Kasumi-1 (cell line): ENCODE measurements at places on chromosomes 3 and 15.

GRCh38 chr3:52093756-52094545 lies 37.6 kb upstream of the DUSP7 start:
- no peak for DNase-seq

DNA sequence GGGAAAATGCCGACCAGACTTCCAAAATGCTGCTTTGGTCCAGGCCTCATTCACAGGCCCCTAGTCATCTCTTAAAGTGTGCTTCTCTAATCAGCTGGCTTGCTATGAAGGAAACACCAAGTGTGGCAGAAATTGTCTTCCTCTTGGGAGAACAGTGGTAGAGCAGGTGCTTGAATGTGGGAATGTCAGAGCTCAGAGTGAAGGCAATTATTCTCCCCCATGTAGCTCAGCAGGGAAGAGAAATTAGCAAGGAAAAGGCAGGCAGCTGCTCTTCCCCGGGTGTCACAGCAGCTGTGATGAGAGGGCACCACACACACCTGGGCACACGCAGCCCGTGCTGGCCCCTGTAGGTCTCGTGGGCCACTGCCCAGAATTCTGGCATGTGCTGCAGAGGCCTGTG lies 358.5 kb downstream of the WDR72 start:
- DNase-seq, result no peak

GRCh38 chr15:88654430-88655102 lies 15.8 kb downstream of the ISG20 start:
- no peak for DNase-seq

DNA sequence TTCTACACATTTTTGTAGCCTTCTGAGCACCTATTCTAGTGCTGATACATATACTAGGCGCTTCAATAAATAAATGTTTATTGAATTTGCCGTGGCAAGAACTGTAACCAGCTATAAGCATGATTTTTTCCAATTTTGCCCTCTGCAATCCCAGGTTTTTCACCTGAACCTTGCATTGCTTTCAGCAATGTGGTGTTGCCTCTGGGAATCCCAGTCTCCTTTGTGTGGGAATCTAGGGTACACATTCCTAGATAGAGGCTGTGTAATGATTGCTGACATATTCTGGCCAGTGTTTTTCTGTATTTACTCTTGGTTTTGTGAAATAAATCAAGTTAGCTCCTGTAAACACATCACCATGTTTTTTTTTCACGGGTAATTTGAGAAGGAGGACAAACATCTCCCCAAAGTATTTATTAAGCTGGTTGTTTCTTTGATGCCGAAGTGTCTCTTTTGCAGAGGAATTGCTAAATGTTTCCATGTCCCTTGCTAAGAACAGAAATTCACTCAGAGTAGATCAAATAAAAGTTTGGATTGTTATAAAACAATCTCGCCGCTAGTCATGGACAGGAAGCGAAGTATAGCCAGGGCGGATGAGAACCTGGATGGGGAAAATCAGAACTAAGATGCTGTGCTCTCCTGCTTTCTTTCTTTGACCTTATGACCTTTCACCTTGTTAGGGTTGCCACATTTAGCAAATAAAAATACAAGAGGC lies 1.2 kb downstream of the CFAP91 start:
- DNase-seq, result no peak

GRCh38 chr3:46713898-46714552 lies 3.6 kb downstream of the PRSS50 start:
- DNase-seq, result no peak

- no peak for DNase-seq
Measured at GRCh38 chr3:47475029-47475569, 642 bp downstream of the SCAP start.

DNA sequence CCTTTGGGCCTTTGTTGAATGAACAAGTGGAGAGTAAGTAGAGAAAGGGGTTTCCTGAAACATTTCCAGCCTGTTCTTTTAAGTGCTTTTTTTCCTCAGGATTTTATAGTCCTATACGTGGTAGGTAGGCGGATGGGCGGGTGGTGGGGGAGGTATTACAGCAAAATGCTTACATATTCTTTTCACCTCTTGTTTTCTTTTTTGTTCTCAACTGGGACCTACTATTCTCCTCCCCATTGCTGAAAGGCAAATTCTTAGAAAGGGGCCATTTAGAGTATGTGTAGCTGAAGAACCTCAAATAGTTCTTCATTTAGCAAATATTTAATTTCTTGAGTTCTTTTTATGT lies 135.8 kb downstream of the FNDC3B start:
- DNase-seq, result no peak
